SJSA1 (cell line): ENCODE measurements at places on chromosomes 16 and 17. TPM values are rescaled to one million over a fixed set of nuclear protein-coding genes. Genes with fewer than 3 reads are reported as not detected.

HOXB13 gene
- not detected in 2 replicates for total RNA-seq

EEF2KMT gene
- total RNA-seq: 17.4 and 19.0 TPM in 2 replicates

ZSCAN32 gene
- 8.1 and 15.1 TPM in 2 replicates for total RNA-seq

CHD9NB gene
- total RNA-seq: 0.45 TPM in 1 of 2 replicates, not detected in the other

TBC1D3E gene
- total RNA-seq: 0.13 TPM in 1 of 2 replicates, not detected in the other

CLDN7 gene
- not detected in 2 replicates for total RNA-seq

DNA sequence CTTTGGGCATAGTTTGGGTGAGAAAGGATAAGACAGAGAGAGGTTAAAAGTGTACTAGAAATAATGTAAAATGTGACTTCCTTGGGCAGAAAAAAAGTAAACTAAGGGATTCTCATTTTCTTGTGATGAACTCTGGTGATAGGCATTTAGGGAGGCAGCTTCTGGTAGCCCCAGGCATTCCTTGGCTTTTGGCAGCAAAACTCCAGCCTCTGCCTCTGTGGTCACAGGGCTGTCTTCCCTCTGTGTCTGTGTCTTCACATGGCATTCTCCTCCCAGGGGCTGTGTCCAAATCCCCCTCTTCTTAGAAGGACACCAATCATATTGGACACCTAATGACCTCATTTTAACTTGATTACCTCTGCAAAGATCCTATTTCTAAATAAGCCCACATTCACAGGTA, 54.7 kb downstream of the HS3ST3B1 start:
- DNase-seq: no peak
- no peak overlapping the region for H3K4me3 ChIP-seq
- no peaks in the 10 kb centered on the region for H3K27me3 ChIP-seq
- H3K36me3 ChIP-seq: no peaks in the 10 kb centered on the region; the same call in 1 of the 2 replicates

GRCh38 chr16:89437991-89438390, 52.4 kb downstream of the ANKRD11 start:
- no peak for DNase-seq
- H3K27ac ChIP-seq: no peak overlapping the region

- no peaks in the 10 kb centered on the region for H3K27me3 ChIP-seq
- H3K36me3 ChIP-seq: peaks cover 85% of the 10 kb centered on the region
- no peak for DNase-seq
- no peak overlapping the region for H3K4me3 ChIP-seq
- peaks cover 79% of the 10 kb centered on the region for H3K4me1 ChIP-seq
- peak overlapping the region; percentile 66 for H3K27ac ChIP-seq
Measured at GRCh38 chr17:78396441-78397337, 18.2 kb downstream of the PGS1 start.

GRCh38 chr17:82790391-82790790, 38.5 kb downstream of the TBCD start:
- H3K27ac ChIP-seq: no peak overlapping the region
- H3K36me3 ChIP-seq: peaks cover 24% of the 10 kb centered on the region
- H3K4me1 ChIP-seq: peaks cover 10% of the 10 kb centered on the region
- H3K27me3 ChIP-seq: no peaks in the 10 kb centered on the region
- H3K4me3 ChIP-seq: no peak overlapping the region

DNA sequence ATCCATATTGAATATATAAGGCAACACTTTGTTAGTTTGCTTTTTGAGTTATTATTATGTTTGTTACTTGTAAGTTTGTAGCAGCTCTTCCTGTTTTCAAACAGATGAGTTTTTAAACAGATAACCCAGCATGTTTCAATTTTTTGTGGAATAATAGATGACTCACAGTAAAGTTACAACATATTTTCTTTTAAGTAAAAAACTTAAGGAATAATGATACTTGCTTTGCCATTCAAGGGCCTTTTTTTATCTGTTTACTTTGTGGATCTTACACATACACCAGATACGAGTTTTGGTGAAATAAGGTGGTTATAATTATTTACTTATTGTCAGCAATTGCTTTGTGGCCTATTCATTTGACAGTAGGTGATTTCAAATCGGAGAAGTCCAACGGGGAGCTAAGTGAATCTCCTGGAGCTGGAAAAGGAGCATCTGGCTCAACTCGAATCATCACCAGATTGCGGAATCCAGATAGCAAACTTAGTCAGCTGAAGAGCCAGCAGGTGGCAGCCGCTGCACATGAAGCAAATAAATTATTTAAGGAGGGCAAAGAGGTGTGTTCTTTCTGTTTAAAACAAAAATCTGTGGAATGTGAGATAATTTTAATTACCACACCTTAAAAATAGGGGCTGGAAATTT, 66.3 kb downstream of the BPTF start:
- H3K27ac ChIP-seq: no peak overlapping the region
- no peaks in the 10 kb centered on the region for H3K27me3 ChIP-seq
- no peak for DNase-seq
- no peaks in the 10 kb centered on the region for H3K4me1 ChIP-seq
- no peak overlapping the region for H3K4me3 ChIP-seq
- H3K36me3 ChIP-seq: peaks cover 45% of the 10 kb centered on the region

DNA sequence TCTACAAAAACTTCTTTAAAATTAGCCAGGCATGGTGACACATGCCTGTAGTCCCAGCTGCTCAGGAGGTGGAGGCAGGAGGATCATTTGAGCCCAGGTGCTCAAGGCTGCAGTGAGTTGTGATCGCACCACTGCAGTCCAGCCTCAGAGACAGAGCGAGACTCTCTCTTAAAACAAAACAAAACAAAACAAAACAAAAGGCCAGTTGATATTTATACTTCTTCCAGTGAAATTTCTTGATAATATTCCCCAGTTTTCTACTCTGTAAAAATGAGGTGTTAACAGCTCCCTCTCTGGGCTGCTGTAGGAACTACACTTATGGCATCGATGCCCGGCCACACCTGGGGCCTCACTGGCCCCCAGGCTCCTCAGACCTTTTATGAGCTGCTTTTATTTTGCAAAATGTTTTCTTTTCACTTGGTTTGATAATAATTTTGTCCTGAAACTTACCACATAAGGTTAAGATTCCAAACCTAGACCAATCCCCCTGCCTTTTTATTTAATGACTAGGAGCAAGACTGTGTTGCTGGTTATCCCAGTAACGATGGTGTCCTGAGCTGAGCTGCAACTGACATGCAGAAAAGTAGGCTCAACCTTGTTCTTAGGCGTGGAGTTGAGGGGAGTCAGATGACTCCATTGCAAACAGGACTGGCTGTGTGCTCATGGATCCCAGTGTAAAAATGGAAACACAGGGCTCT, 17.6 kb downstream of the MAPK8IP3 start:
- no peak overlapping the region for H3K4me3 ChIP-seq
- H3K4me1 ChIP-seq: peaks cover 33% of the 10 kb centered on the region
- H3K27ac ChIP-seq: peak overlapping the region; percentile 37; the same call in 1 of the 2 replicates
- no peak for DNase-seq
- H3K36me3 ChIP-seq: peaks cover 41% of the 10 kb centered on the region

DNA sequence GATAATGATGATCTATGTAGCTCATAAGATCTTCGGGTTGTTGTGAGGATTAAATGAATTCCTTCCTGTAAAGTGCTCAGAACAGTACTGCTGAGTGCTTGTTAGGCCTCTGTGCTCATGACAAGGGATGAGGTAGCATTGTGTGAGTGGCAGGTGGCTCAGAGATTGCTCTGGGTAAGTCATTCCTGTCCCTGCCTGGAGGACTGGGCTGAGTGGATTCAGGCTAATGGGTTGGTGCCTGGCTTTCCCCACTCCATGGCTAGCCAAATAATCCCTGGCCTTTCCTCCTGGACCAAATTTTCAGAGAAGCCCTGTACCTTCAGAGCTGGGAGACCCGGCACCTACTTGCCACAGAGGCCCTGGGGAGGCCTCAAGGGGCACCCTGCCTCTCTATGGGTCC, 1.3 kb upstream of the CCDC92B start:
- H3K4me3 ChIP-seq: no peak overlapping the region
- no peak for DNase-seq
- peaks cover 42% of the 10 kb centered on the region for H3K27me3 ChIP-seq
- no peaks in the 10 kb centered on the region for H3K36me3 ChIP-seq
- H3K27ac ChIP-seq: no peak overlapping the region

DNA sequence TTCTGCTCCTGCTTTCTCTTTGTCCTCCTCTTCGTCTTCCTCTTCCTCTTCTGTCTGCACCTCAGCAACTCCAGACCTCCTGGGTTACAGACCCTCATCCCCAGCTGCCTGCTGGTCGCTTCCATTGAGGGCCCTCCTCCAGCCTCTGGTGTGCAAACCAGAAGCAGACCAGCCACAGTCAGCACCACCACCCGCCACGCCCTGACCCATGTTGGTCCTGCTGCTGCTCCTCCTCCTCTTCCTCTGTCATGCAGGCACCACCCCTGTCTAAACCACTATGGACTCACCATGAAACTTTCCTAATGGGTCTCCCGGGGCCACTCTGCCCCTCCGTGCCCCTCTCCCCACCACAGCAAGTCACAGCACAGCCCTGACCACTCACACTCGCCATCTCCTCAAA, 11.4 kb upstream of the OGFOD3 start:
- no peak for DNase-seq
- H3K4me1 ChIP-seq: no peaks in the 10 kb centered on the region
- no peaks in the 10 kb centered on the region for H3K27me3 ChIP-seq
- H3K36me3 ChIP-seq: peaks cover 10% of the 10 kb centered on the region
- H3K27ac ChIP-seq: no peak overlapping the region

DNA sequence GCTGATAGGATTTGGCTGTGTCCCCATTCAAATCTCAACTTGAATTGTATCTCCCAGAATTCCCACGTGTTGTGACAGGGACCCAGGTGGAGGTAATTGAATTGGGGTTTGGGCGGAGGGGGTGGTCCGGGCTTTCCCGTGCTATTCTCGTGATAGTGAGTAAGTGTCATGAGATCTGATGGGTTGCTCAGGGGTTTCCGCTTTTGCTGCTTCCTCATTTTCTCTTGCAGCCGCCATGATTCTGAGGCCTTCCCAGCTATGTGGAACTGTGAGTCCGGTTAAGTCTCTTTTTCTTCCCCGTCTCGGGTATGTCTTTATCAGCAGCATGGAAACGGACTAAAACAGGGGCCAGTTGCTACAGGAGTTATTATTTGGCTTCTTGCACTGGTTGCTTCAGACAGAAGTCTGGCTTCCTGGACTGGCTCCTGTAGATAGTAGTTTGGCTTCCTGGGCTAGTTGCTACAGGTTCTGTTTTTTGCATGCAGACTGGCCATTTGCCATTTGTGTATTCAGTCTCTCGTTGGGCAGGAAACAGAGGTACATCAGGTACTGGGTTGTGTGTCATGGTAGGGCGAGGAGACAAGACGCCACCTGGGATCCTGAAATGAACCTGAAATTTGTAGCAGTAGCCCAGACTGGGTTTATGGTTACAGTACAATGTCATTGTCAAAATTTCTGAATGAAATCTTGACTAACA, 32.6 kb downstream of the CNTNAP4 start:
- H3K27me3 ChIP-seq: no peaks in the 10 kb centered on the region
- no peaks in the 10 kb centered on the region for H3K36me3 ChIP-seq
- H3K4me3 ChIP-seq: no peak overlapping the region
- H3K4me1 ChIP-seq: no peaks in the 10 kb centered on the region
- H3K27ac ChIP-seq: no peak overlapping the region

GRCh38 chr17:17391668-17392370, 85.0 kb upstream of the MED9 start:
- no peak for DNase-seq
- H3K4me3 ChIP-seq: no peak overlapping the region
- H3K4me1 ChIP-seq: no peaks in the 10 kb centered on the region
- no peaks in the 10 kb centered on the region for H3K27me3 ChIP-seq
- H3K27ac ChIP-seq: no peak overlapping the region
- no peaks in the 10 kb centered on the region for H3K36me3 ChIP-seq

GRCh38 chr17:74260525-74260850, 13.5 kb upstream of the DNAI2 start:
- peaks cover 57% of the 10 kb centered on the region for H3K27me3 ChIP-seq
- H3K4me1 ChIP-seq: no peaks in the 10 kb centered on the region
- H3K27ac ChIP-seq: no peak overlapping the region
- no peaks in the 10 kb centered on the region for H3K36me3 ChIP-seq
- no peak for DNase-seq
- no peak overlapping the region for H3K4me3 ChIP-seq

DNA sequence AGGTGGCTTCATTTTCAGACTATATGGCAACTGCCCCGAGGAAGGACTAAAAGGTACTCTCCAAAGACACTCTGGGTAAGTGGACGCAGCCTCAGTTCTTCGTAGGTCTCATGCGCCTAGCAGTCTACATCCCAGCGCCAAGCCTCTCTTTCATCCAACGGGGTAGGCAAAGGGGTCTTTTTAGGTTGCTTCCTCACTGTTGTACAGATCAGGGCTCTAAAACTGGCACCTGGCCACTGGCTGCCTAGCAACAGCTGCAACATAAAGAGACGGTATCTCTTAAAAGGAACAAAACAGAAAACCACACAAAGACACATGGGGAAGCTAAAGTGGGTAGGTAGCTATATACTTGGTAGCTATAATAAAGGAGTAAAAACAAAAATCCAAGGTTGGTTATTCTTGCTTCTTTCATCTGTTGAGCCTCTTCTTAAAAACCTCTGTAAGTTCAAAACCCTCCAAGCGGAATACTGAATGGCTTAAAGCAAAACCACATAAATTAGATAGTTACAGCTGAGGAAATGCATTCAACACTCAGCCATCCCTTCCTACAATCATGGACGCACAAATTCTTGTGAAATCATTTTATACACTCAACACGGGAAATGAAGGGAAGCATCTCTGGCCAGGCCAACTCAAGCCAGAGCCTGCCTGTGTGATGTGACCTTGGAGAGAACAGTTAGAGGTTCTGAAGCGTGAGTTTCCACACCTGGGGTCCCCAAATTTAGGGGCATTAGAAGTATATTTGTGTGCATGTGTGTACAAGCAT, 22.7 kb downstream of the CYTH1 start:
- H3K4me3 ChIP-seq: no peak overlapping the region
- H3K27ac ChIP-seq: no peak overlapping the region
- no peaks in the 10 kb centered on the region for H3K36me3 ChIP-seq
- no peaks in the 10 kb centered on the region for H3K4me1 ChIP-seq
- H3K27me3 ChIP-seq: no peaks in the 10 kb centered on the region

GRCh38 chr16:73046202-73046848, 1.6 kb downstream of the ZFHX3 start:
- no peak for DNase-seq
- H3K27ac ChIP-seq: no peak overlapping the region
- H3K4me1 ChIP-seq: peaks cover 54% of the 10 kb centered on the region
- no peaks in the 10 kb centered on the region for H3K27me3 ChIP-seq
- 0 out of 2 replicates have a peak, but pooled peaks cover 3% of the 10 kb centered on the region for H3K36me3 ChIP-seq

- H3K36me3 ChIP-seq: 0 out of 2 replicates have a peak, but pooled peaks cover 2% of the 10 kb centered on the region
- H3K4me3 ChIP-seq: no peak overlapping the region
- no peaks in the 10 kb centered on the region for H3K27me3 ChIP-seq
- peak; percentile 15 for DNase-seq
- H3K27ac ChIP-seq: no peak overlapping the region
Measured at GRCh38 chr17:18862011-18862410, 4.1 kb downstream of the PRPSAP2 start.

DNA sequence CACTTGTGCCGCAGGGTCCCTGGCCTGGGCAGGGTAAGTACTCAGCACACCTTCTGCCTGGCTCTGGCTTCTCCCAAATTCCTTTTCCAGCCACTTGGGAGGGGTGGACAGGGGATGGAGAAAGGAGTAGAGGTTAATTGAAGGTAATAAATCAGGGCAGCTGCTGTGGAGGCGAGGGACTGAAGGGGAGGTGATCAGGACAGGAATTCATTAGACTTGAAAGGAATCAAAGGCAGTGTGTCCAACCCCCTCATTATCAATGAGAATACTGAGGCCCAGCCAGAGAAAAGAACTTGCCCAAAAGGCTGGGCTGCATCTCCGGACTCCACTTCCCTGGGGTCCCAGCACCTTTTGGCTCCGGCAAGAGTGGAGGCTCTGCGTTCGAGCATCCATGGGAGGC, 2.4 kb downstream of the SOST start:
- DNase-seq: no peak
- H3K4me3 ChIP-seq: no peak overlapping the region
- H3K27me3 ChIP-seq: no peaks in the 10 kb centered on the region
- peaks cover 48% of the 10 kb centered on the region for H3K4me1 ChIP-seq
- no peaks in the 10 kb centered on the region for H3K36me3 ChIP-seq
- H3K27ac ChIP-seq: no peak overlapping the region

GRCh38 chr16:68512183-68512582, 26.9 kb upstream of the ZFP90 start:
- no peak for DNase-seq
- H3K36me3 ChIP-seq: no peaks in the 10 kb centered on the region
